Endothelial cell (in vitro differentiated cells): ENCODE measurements at places on chromosomes 4 and X. TPM values are rescaled to one million over a fixed set of nuclear protein-coding genes. Genes with fewer than 3 reads are reported as not detected.

The DCHS2 gene
- not detected for total RNA-seq

The ABCG2 gene
- total RNA-seq, result 37.0 TPM

The FRMD7 gene
- total RNA-seq, result not detected

DNA sequence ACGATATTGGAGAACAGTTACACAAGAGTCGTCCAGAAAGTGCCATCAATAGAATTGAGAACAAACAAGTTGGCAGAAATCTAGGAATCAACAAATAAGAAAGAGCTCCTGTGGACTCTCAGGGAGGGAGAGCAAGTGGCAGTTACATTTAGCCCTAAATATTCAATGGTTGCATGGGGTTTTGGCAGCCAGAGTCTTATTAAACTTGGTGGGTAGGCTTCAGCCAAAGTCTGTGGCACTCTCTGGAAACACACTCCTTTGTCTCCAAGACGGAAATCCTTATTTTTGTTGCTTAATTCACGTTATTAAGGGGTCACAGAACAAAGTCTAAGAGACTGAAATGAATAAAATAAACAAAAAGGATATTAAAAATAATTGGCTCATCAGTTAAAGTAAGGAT is 742.2 kb upstream of the ATOH1 start:
- DNase-seq, result no peak
- no peak overlapping the region for H3K27ac ChIP-seq
- peaks cover 2% of the 10 kb centered on the region for H3K4me1 ChIP-seq
- H3K27me3 ChIP-seq, result no peaks in the 10 kb centered on the region

- H3K27me3 ChIP-seq, result no peaks in the 10 kb centered on the region
- H3K4me3 ChIP-seq, result peak overlapping the region; percentile 44
- H3K27ac ChIP-seq, result no peak overlapping the region
- H3K36me3 ChIP-seq, result peaks cover 13% of the 10 kb centered on the region
- no peaks in the 10 kb centered on the region for H3K4me1 ChIP-seq
Measured at GRCh38 chrX:134840370-134840769, 150.4 kb upstream of the SMIM10 start.

DNA sequence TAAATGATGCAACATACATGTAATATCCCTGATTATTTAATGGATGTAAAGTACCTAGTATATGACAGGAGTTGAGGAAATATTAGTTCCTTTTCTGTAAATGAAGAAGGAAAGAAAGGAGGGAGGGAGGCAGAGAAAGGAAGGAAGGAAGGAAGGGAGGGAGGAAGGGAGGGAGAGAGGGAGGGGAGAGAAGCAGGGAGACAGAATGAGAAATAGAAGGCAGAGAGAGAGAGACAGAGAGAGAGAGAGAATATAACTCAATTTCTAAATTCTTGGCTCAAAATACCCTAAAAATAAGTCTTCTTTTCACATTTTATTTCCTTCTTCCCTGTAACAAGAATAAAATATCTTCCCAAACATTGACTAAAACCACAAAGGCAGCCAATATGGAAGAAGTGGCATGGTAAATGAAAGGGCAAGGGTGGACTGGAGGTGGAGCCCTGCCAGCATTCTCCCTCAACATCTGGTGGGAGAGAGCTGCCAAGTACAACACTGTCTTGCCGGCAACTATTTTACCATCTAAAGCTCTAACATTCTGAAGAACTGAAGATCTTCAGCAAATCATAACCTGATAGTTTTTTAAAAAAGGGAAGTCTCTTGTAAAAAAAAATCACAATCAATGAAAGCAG is 245.1 kb downstream of the PPP3CA start:
- DNase-seq, result no peak
- H3K4me1 ChIP-seq, result peaks cover 41% of the 10 kb centered on the region
- H3K27me3 ChIP-seq, result peaks cover 3% of the 10 kb centered on the region
- no peak overlapping the region for H3K4me3 ChIP-seq
- H3K27ac ChIP-seq, result peak overlapping the region; percentile 88
- peaks cover 5% of the 10 kb centered on the region for H3K36me3 ChIP-seq

GRCh38 chrX:55488006-55488592 is 1.5 kb downstream of the USP51 start:
- peak overlapping the region; percentile 88 for H3K4me3 ChIP-seq
- H3K36me3 ChIP-seq, result peaks cover 3% of the 10 kb centered on the region
- H3K27ac ChIP-seq, result peak overlapping the region; percentile 57
- DNase-seq, result no peak
- H3K4me1 ChIP-seq, result peaks cover 5% of the 10 kb centered on the region
- H3K27me3 ChIP-seq, result no peaks in the 10 kb centered on the region
